ENCODE measurements at places on chromosomes 2 and 18.

GRCh38 chr2:29443151-29443550, 327.9 kb downstream of the CLIP4 start:
- no peak for DNase-seq

DNA sequence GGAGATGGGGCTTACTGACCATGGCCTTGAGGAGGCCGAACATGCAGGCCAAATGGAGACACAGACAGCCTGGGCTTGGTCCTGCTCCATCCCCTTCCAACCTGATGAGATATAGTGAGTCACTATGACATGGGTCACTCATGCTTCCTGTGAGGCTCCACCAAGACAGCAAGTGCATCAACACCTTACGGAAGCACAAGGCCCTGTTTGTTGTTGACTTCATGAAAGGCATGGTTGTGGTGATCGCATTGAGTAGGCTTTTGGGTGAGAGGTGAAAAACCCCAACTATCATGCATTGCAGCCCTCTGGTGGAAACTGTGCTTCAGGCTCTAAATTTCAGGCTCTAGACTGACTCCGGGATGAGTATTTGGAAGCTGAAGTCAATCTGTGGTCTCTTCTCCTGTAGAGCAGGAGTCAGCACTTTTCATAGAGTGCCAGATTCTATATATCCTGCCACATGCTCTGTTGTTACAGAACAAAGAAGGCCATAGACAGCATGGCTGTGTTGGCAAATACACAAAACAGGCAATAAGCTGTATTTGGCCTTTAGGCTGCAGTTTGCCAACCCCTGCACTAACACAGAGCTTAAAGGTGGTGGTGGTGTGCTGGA, 10.1 kb downstream of the IL37 start:
- DNase-seq, result no peak

- DNase-seq, result no peak
These were observed 99.1 kb upstream of the ZNF397 start for GRCh38 chr18:35141567-35142274.

DNA sequence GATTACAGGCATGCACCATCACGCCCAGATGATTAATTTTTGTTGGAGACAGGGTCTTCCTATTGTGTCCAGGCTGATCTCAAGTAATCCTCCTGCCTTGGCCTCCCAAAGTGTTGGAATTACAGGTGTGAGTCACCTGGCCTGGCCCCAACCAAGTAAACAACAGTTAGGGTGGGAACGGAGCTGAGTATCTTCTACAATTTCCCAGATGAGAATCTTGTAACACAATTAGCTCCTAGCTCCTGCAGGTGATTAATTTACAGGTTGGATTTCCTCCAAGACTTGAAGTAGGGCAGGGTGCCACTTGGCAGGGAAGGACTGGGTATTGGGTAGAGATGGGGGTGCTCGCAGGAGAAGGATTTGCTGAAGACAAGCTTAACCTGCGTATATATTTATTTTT, 17.8 kb downstream of the NLRC4 start:
- no peak for DNase-seq

All from astrocyte of the cerebellum (primary cell).